ENCODE measurements at places on chromosomes 3 and 15. TPM values are rescaled to one million over a fixed set of nuclear protein-coding genes. Genes with fewer than 3 reads are reported as not detected.

DUOX1 gene
- 0.42 TPM for total RNA-seq

DNA sequence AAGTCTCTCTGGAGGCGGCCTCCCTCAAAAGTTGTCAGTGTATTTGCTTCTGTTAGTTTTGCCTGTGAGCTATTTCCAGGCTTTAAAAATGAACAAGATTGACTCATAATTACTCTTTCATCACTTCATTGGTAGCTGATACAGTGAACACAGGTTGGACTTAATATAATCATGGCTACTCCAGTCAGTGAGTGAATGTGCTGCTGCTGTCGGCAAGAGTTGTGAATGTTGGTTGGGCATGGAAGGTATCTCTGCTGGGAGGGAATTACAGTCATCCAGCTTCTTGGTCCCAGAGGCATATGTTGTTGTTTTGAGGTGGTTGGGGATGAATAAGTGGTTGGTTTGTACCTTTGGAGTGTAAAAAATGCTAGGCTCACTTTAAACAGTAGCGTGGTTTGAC is 11.5 kb downstream of the TCF12 start:
- ATAC-seq: no peak

GRCh38 chr3:51734572-51734907 is 27.7 kb downstream of the GRM2 start:
- ATAC-seq: peak; percentile 78

DNA sequence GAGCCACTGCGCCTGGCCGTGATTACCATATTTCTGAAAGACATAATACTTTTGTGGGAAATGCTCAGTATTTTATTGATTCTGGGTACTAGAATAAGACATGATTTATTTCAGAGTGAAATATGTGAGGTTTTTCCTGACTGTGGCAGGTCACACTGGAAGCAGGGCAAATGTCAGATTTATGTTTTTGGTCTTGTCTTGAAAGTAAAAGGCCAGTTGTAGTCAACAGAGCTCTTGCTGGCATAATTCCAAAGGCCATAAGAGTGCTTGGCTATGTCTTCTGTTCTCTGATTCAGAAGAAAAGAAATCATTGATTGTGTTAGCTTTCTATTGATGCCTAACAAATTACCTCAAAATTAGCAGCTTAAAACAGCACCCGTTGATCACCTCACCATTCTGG is 176.4 kb downstream of the TJP1 start:
- no peak for ATAC-seq

GRCh38 chr3:66504850-66505641 is 4.2 kb upstream of the LRIG1 start:
- no peak for ATAC-seq

Measured in activated T-helper 17 cell treated with anti-CD3 and anti-CD28 coated beads, Interleukin-2, amount 50 U/mL, for 72 hours (primary cell).